Islet precursor cell (in vitro differentiated cells): ENCODE measurements at places on chromosomes 3 and 15.

DNA sequence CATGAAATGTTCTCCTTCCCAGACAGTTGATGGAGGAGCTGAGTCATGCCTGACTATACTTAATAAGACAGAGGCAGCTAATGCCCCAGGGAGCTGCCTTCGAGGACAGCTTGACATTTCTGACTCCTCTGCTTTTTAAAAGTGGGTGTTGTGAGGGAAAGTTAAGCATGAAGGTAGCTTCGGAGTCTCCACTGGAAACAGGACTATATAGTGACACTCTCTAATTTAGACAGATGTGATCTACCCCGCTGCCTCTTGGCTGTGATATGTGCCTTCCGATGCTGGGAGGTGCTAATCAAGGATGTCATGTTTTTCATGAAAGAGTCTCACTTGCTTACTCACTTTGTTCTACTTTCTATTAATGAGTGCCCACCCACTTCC is 72.7 kb downstream of the IL1RAP start:
- DNase-seq = peak; percentile 86

DNA sequence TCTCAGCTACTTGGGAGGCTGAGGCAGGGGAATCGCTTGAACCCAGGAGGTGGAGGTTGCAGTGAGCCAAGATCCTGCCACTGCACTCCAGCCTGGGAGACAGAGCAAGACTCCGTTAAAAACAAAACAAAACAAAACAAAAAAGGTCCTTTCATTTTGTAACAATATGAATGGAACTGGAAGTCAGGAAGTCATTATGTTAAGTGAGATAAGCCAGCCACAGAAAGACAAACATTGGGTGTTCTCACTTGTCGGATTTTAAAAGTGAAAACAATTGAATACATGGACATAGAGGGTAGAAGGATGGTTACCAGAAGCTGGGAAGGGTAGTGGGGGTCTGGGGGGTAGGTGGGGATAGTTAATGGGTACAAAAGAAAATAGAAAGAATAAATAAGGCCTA is 12.5 kb upstream of the B3GALNT1 start:
- DNase-seq = no peak

- no peak for DNase-seq
Measured at GRCh38 chr15:59223736-59224135, 17.1 kb downstream of the LDHAL6B start.

DNA sequence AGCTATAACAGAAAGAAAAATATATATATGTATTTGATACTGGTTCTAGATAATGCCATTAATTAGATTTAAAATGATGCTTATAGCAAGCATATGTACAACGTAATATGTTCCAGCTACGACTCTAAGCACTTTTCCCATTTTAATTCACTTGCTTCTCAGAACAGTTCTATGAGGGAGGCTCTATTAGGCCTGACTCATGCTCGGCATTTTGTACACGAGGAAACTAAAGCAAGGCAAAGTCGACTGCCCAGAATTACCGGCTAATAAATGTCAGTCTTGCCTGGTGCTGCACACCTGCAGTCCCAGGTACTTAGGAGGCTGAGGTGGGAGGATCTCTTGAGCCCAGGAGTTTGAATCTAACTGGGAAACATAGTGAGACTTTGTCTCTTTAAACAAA is 106.0 kb downstream of the PTPRG start:
- DNase-seq = no peak

- DNase-seq = no peak
Measured at GRCh38 chr3:29926378-29926777, 645.5 kb downstream of the RBMS3 start.
